ENCODE measurements at places on chromosomes 5 and 9.

- no peak for DNase-seq
Measured at GRCh38 chr5:117859176-117859575, 1129.2 kb downstream of the DTWD2 start.

- no peak for DNase-seq
Measured at GRCh38 chr5:127280491-127281220, 9.9 kb upstream of the MEGF10 start.

DNA sequence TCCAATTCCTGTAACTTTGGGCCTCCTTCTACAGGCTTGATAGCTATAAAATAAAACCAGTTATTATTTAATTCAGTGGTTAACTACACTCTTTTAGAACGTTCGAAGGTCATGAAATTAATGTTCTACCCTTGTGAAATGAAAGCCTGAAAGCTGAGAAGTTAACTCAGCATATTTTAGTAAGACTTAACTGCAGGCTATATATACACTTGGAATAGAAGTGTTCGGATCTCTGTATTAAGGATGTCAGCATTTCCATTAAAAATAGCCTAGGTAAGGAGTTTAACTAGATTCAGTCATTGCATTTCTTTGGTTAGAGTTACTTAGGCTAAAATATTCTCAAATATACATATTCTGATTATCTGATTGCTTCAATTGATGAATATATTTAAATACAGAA is 229.2 kb downstream of the MRPS30 start:
- DNase-seq = no peak

- DNase-seq = no peak
Measured at GRCh38 chr5:153998010-153998409, 40.7 kb downstream of the FAM114A2 start.

- DNase-seq = no peak
Measured at GRCh38 chr5:67188274-67189078, 8.1 kb downstream of the CD180 start.

DNA sequence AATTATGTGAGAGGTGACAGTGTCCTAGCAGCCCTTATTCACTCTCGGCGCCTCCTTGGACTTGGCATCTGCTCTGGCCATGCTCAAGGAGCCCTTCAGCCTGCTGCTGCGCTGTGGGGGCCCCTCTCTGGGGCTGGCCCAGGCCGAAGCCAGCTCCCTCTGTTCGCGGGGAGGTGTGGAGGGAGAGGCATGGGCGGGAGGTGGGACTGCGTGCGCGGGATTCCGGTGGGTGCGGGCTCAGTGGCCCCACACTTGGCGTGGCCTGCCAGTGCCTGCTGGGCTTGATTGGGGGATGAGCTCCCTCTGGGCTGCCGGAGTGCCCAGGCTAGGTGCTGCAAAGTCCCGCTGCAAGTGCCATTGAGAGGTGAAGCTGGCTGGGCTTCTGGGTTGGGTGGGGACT is 12.9 kb upstream of the DMRTA1 start:
- no peak for DNase-seq

- DNase-seq = no peak
Measured at GRCh38 chr5:168755548-168756093, 176.5 kb upstream of the PANK3 start.

GRCh38 chr5:133383580-133383939 is 228.8 kb downstream of the FSTL4 start:
- no peak for DNase-seq

GRCh38 chr5:172846249-172846648 is 12.2 kb downstream of the ERGIC1 start:
- no peak for DNase-seq

- no peak for DNase-seq
Measured at GRCh38 chr9:137989156-137989555, 111.6 kb downstream of the CACNA1B start.

DNA sequence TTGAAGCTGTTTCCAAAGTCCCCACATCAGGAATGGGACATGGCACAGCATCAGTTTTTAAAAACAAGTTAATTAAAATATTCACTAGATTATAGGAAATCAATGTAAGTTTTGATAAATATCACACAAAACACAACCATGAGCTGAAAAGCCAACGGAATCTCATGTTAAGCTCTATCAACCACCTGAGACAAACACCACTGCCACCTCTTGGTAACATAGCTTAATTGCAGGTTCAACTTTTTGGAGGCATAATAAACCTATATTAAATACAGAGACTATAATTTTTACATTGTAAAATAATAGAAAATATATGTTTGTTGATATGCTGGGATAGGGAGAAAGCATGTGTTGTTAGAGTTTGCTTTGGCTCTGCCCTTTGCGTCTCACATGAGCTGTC is 126.1 kb downstream of the SV2C start:
- no peak for DNase-seq

DNA sequence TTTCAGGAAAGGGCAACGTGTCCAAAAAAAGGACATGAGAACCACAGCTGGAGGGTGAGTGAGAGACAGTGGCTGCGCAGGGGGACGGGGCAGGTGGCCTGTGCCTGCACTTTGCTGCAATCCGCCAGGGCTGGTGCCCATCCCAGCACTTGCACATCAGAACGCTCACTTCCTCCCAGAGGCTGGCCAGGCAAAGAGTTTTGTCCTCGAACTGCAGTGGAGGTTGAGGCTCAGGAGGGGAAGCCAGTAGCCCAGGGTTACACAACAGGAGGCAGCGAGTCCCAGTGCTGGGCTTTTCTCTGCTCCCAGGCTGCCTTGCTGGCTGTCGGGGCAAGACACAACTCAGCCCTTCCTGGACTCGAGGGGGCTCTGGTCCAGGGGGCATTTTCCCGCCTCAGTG is 33.1 kb downstream of the CRB2 start:
- no peak for DNase-seq

GRCh38 chr9:130026583-130027340 is 16.2 kb downstream of the FNBP1 start:
- DNase-seq = no peak

DNA sequence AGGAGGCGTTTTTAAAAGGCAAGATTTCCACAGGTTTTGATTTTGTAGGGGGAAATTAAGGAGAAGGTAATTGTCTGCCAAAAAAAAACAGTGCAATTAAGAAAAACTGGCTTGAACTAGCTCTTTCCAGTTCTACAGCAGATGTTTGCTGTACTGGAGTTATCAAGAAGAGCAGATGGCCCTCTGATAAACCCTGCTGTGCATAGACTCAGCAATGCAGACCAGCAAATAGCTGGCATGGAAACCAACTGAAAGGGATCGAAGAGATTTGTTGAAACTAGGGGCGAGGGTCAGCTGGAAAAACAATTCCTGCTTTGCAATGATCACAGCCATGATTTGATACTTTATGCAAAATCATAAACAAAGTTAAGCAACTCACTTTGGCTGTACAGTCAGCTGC is 17.8 kb upstream of the BHMT start:
- no peak for DNase-seq

GRCh38 chr5:68405026-68405684 is 189.6 kb downstream of the PIK3R1 start:
- DNase-seq = no peak

DNA sequence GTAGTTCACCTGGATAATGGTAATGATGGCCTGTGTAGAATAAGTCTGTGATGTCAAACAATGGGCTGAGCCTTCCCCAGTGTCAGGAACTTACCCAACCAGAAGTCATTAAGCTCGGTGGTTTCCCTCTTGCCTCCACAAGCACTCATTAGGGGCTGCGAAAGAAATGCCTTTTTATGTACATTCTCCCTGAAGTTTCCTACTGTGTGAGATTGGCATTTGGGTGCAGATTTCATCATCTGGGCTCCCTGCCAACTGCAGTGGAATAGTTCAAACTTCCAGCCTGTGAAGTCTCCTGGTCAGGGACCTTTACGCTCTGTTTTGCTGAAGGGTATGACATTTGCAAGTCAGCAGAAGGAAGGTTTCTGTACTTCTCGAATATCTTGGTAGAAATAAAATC is 41.6 kb upstream of the TMEM215 start:
- DNase-seq = peak; percentile 73

- DNase-seq = no peak
Measured at GRCh38 chr5:180790020-180790419, 12.6 kb downstream of the MGAT1 start.

GRCh38 chr9:117189121-117189520 is 225.7 kb downstream of the ASTN2 start:
- no peak for DNase-seq

DNA sequence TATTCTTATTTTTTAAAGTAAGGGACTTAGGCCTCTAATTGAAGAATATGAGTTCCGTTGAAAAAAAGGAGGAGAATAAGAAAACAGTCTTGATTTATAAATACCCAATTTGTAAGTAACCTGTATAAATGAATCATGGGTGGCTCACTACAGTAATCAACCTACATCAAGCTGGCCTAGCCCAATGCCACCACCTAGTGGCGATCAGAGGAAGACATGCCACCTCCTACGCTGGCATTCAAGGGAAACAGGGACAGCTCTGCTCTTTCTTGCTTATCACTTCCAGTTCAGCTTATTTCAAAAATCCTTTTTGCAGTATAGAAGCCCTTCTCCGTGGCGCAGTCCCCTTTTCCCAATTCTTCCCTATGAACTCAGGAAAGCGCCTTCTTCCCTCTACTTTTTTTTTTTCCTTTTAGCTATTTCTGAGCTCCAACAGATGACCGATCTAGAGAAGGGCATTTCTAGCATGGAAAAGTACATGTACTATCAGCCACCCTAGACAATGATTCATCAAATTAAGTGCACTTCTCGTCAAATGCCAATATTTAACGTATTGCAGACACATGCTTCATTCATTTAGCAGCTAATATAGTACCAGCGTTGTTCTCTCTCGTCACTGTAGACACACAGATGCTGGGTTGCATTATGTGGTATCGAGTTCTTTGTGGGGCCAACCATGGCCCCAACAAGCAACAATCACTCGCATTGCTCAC is 28.3 kb downstream of the PTPN3 start:
- DNase-seq = peak; percentile 55

GRCh38 chr5:165014439-165014838 is 1509.0 kb downstream of the MAT2B start:
- DNase-seq = no peak

DNA sequence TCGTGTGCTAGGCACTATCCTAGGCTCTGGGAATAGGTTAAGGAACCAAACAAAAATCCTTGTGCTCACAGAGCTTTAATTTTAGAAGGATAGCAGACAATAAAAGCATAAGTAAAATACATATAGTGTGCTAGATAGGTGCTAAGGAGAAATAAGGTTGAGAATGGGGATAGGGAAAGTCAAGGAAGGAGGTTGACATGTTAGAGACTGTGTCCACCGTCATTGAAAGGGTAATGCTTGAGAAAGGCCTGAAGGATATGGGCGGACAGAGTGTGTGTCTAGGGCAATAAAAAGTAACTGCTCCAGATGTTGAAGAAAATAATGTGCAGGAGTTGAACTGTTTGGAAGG is 482 bp upstream of the TDRD7 start:
- no peak for DNase-seq

- no peak for DNase-seq
Measured at GRCh38 chr5:144468571-144468970, 297.9 kb downstream of the KCTD16 start.

GRCh38 chr9:131046581-131047202 is 37.7 kb downstream of the LAMC3 start:
- no peak for DNase-seq

GRCh38 chr9:89116064-89116804 is 62.4 kb downstream of the SHC3 start:
- DNase-seq = no peak

- DNase-seq = peak; percentile 64
Measured at GRCh38 chr9:112074250-112075008, 100.7 kb downstream of the SUSD1 start.

DNA sequence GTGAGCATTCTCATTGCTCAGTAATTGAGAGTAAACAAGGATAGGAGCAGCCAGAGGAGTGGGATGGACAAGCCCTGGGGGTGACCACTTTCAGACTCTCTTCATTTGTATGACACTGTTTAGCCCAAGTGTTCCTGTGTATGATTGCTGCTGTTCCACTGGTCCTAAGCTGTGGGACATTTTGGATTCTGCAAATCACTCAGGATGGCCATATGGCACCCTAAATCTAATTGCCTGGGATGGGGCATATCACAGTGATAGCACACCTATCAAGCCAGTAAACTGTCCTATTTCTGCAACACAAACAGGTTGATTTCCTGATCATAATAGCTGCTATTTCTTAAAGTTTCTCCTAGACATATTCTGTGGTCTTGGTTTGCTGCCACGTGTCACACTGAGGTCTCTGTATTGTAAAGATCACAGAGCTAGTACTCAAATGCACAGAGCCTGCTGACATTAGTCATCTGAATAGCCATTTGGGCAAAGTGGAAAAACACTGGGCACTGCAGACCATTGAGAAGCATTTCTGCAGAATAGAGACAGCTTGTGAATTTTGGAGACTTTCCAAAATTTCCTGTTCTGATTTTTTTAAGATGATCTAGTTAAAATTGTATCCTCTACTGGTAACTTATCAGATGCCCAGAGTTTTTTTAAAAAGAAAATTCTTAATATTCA is 320.2 kb downstream of the RFX3 start:
- DNase-seq = no peak

- no peak for DNase-seq
Measured at GRCh38 chr5:118722122-118723020, 266.0 kb downstream of the DTWD2 start.

GRCh38 chr5:169906745-169907649 is 73.3 kb downstream of the INSYN2B start:
- no peak for DNase-seq

DNA sequence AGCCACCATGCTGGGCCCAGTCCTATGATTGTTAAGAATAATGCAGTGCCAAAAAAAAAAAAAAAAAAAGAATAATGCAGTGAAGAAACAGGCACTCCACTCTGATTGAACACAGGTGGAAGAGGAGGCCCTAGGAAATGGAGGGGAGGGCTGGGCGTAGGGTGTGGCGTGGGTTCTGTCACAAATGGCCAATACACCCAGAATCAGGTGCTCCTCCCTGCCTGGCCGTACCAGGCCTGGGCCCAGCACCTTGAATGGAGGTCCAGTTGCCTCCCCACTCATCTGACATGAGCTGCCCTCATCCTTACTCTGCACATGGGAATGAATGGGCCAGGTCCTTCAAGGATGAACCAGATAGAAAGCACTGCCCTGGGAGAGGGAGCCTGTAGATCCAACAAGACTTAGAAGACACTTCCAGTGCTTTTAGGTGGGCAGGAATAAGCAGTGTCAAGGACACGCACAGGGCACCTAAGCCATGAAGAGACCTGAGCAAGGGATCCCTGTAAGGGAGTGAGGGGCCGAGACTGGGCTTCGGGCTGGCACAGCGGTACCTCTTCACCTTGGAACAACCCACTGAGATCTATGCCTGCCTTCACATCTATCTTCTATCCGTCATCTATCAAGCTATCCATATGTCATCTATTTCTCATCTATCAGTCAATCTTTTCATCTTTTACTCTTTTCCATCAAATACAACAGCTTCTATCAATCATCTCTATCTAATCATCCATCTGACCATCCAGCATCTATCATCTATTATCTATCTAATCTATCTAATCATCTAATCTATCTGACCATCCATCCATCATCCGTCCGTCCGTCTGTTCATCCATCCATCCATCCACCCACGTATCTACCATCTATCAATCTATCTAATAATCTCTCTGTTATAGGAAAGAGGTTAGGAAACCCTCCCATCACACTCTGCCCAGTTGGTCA is 15.9 kb downstream of the NINJ1 start:
- peak; percentile 13 for DNase-seq

All from right lobe of liver (tissue), 6 donors.